ENCODE measurements at places on chromosomes 11 and 22.

DNA sequence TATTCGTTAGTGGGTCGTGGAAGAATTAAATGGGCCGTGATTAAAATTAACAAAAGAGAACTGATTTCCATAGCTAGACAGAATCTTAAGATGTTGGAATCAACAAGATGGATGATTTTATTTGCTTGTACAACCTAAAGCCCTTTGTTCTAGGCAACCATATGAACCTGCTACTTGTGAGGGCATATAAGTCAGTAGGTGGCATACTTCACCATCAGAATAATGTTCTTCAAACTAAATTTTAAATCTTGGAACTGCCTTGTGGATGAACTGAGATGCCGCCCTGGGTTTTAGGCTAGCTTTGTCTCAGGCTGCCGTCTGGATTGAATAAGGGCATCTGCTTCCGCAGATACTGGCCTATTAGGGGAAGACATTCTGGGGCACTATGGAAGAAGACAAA, 40.9 kb downstream of the CSRP3 start:
- no peak for DNase-seq

GRCh38 chr22:36775586-36775963, 344 bp downstream of the IFT27 start:
- DNase-seq, result no peak

- DNase-seq, result no peak
These were observed 15.8 kb upstream of the OR51T1 start for GRCh38 chr11:4865855-4866254.

GRCh38 chr11:86940122-86940777, 14.9 kb downstream of the FZD4 start:
- DNase-seq, result no peak

DNA sequence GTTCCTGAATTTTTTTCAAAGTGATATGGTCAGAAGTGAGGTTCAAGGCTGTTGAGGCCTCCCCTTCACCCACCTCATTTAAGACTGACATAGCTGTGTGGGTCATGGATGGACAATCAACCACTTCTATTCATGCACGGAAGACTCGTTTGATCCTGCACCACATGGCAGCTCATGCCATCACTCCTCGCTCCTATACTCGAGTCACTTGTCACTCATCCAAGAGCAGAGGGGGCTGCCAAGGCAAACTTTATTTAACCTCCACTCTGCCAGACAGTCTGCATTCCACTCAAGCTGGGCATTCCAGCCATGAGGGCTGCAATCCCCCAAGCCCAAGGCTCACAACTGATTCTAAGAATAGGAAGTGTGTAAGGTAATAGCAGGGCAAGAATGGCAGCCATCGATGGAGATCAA, 34.1 kb downstream of the SNX19 start:
- no peak for DNase-seq

DNA sequence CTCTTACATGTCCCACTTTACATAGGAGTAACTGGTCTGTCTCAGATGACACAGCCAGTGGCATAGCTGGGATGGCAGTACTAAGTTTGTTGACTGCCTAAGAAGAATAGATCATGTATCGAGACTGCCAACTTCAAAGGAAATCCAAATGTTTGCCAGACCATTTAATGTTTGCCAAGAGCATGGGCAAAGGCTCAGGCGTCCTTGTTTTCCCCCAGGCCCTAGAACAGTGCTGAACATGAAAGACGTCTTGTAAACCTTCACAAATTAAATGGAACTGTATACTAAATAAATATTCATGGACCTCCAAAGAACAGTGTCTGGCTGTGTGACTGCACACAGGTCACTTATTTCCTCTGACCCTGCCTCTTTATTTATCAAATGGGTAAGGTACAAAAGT, 234.7 kb upstream of the CCDC90B start:
- no peak for DNase-seq

DNA sequence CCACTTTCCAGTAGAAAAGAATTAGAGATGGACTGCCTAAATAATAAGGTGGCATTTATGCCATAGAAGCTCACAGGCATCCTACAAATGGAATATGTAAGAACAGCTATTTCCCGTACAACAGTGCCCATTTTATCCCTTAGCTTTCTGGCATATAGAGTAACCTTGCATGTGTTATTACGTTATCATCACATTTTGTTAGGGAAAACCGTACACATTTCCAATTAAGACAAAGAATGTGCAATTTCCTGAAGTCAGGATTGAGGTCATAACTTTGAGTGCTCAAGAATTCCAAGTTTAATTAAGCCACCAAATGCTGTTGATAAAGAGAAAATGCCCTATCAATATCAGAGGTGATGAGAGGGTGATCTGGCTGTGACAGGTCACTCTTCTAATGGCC, 58.9 kb downstream of the LDLRAD3 start:
- DNase-seq, result no peak

All from DMS153 (cell line).